ENCODE measurements at places on chromosomes 1 and 21.

DNA sequence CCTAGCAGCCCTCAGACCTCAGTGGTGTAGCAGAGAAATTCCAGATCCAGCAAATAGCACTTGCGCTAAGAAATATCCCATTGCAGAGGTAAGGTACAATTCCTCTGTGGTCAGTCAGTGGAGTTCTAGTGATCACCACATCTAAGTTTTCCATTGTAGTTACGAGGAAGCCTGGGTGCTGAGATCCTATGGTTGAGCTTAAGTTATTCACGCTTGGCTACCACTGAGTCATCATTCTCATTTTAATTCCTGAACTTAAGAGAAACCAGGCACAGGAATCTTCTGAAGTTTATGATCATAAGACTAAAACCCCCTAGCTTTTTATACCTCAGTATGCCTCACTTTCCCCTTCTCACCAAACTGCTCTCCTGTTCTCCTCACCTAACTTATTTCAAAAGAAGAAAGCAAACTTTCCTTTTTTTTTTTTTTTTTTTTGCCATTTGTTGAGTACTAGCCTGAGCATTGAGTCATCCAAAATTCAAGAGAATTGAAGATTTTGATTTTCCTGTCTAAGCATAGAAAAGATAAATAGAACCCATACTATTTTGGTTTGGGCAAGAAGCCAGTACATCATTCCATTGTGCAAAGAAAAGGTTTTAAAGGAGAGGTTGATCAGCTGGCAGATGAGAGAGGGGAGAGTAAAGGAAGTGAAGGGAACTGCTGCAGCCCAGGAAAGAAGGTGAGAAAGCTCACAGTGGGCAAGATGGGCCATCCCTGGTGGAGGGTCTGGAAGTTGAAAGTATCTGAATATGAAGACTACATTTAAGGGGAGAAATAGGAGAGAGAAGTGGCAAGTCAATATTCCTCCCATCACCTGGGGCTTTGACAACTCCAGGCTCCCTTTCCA lies 39.9 kb downstream of the SERBP1 start:
- ATAC-seq: peak; percentile 16

GRCh38 chr21:40053007-40053406 lies 185.8 kb downstream of the PCP4 start:
- no peak for ATAC-seq

DNA sequence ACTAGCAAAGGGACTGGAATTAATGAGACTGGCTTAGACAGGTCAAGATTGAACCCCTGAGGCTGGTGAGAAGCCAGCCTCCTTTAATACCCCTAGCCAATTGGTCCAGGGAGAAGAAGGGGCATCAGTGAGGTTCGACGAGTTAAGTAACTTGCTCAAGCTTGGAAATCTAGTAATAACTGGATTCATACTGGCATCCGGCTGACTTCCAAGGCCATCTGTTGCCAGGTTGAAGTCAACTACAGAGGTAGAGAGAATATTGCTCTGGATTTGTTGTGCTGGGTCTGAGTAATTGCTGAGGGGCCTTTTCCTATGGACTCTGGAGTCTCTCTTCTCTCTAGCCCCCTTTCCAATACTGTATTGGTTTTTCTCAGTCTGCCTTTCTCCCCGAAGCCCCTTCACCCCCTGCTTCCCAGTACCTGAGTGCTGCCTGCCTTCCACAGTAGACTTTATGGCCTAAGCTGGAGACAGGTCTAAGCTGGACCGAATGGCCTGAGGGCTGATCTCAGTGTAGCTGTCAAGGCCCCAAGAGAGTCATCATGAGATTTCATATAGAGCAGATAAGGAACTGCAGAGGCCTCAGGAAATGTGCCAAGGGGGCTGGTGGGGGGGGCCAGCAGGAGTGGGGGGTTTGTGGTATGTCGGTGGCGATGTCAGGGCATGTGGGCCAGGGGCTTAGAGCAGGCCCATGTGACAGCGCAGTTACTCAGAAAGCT lies 42.4 kb upstream of the IL19 start:
- no peak for ATAC-seq

DNA sequence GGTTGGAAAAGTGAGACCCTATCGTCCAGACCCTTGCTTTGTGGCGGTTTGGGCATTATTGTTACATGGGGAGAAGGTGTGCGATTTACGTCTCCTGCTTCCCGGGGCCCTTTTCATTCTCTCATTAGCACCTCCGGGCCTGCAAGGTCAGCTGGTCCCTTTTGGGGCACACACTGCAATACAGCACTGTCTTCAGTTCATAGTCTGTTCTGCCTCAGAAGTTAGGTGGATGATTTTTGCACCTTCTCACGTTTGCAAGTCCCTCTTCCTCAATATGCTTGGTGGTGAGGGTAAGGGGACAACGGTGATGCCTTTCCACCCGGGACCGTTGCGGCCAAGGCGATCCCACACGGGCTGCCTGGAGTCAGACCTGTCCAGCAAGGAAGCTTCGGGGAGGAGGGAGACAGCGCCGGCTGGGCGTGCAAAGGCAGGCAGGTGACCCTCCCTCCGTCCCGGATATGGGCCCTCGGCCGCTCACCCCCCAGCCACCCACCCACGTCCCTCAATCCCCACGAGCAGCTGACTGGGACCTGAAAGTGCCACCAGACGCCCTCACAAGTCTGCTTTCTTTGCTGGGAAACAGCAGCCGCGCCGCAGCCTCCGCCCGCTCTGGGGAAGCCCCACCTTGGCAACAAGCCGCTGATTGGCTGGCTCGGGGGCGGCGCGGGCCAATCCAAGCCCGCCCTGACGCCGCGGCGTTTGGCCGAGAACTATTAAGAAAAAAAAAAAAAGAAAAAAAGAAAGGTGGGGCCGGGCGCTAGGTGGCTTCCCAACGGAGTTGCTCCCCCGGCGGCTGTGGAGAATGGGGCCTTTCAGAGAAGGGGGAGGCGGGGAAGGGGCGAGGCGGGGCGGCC lies 21.7 kb downstream of the BTG2 start:
- ATAC-seq: peak; percentile 83

Measured in activated T-helper 17 cell treated with anti-CD3 and anti-CD28 coated beads, Interleukin-2, amount 50 U/mL, for 72 hours (primary cell).